Type B pancreatic cell (in vitro differentiated cells): ENCODE measurements at places on chromosomes 1 and 21. TPM values are rescaled to one million over a fixed set of nuclear protein-coding genes. Genes with fewer than 3 reads are reported as not detected.
A peak's percentile ranks its signal among the peaks of the same experiment; 100 is the strongest.

The AGO4 gene
- 15.9 and 21.4 TPM in 2 replicates for total RNA-seq

DNA sequence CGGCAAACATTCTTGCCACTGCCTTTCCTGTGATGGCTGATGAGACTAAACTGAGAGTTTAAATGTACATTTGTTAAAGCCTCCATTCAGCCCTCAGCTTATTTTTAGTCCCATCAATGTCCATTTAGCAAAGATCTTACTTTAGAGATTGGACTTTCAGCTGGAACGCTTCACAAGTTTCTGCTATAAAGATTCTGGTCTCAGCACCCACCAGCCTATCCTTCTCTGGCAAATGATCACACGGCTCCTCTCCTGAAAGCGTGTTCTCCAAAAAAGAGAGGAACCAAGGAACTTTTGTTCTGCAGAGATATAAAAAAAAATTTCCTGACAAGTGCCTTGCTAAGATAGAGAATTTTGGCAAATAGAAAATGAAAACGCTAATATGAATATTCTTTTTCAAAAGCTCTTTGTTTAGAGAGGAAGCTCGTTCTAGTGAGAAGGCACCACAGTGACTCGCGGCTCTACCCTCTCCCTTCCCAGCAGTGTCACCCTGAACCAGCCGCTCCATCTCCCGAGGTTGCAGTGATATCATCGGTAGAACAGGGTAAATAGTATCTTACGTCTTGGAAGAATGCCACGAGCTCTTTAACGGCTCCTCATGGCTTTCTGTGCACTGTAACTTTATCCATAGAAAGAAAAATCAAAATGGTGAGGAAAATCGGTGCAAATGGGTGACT is 200.2 kb downstream of the APP start:
- DNase-seq = no peak

DNA sequence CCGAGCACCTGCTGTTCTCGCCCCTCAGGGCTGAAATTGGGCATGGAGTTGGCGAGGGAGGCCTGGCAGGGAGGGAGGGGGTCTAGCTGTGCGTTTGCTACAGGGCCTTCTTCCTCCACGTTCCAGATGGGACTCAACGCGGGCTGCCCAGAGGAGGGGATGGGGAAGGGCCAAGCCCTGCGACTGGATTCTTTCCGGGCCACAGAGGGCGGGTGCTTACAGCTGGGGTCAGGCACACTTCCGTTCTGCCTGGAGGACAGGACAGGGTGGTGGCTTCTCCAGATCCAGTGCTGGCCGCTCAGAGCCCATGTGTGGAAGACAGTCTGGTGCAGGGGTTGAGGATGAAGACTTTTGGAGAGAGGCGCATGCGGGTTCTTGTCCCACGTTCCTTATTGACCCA is 90.0 kb downstream of the EDEM3 start:
- DNase-seq = no peak

The HES4 gene
- total RNA-seq = 37.6 and 54.1 TPM in 2 replicates

The GSTM1 gene
- 6.6 and 37.3 TPM in 2 replicates for total RNA-seq

The LCE3E gene
- not detected in 2 replicates for total RNA-seq

DNA sequence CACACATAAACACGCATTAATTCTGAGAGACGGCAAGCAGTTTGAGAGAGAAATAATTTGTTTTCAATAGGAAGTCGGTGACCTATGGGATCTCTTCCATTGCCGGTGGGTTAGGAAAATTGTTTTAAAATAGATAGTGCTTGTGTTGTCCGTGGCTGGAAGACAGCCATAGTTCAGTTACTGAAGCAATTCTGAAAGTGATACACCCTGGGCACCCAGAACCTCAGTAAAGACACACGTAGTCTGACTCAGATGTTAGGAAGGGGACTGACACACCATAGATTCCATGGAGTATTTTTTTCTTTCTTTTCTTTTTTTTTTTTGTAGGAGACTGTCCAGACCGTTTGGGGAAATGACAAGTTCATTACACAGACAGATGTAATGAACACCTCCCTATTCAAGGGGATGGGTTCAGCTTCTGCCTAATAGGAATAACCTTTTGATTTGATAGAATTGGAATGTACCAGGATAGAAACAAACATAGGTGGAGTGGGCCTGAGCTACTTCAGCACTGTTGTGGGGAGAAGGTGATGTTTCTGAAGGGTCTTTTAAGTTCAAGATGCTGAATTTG is 1.6 kb downstream of the C1orf21 start:
- DNase-seq = no peak

The CRYAA gene
- total RNA-seq = not detected in 2 replicates

The PALMD gene
- 0.33 and 2.0 TPM in 2 replicates for total RNA-seq

DNA sequence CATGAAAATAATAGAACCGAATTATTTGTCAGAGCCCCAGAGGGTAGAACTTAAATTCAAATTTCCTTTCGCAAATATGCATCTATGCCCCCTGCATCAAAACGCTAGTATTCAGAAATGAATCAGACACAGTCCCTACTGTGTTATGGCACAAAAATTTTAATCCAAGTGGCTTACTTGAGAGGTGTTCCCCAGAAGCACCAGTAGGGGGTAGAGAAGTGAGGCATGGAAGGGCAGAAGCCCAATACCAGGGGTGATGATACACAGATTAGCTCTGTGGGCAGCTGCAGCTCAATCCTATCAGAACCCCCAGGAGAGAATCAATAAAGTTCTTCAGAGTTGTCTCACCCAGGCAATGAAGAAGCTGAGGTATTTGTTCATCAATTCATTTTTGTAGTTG is 342.2 kb downstream of the OMA1 start:
- no peak for DNase-seq

The HES3 gene
- not detected in 2 replicates for total RNA-seq

The FRRS1 gene
- total RNA-seq = 6.4 and 10.8 TPM in 2 replicates

DNA sequence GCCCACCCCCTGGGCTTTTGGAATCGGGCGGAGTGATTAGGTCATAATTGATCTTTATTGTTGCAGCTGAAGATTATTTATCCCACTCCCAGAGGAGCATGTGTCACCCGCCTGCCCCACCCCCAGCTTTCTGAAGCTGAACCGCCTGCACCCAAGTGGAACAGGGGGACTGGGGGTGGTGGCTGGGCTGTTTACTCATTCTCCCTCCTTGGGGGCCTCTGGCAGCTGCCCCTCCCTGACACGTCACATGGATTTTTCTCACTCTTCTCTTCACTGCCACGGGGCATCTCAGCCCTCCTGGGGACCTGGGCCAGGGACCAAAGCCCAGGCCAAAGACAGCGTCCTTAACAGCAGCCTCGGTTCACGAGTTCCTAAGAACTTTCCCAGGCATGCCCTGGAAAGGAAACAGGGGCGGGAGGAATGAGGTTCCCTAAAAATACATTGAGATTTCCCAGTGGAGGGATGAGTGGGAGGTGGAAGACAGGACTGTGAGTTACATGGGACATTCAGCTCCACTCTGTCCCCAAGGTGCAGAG is 31.6 kb upstream of the SOX13 start:
- DNase-seq = no peak

The OPRD1 gene
- 1.1 and 1.5 TPM in 2 replicates for total RNA-seq

- DNase-seq = no peak
Measured at GRCh38 chr1:170765712-170766330, 101.9 kb downstream of the PRRX1 start.

The CLCA1 gene
- 4.9 and 10.1 TPM in 2 replicates for total RNA-seq

- DNase-seq = no peak
Measured at GRCh38 chr1:115329965-115330364, 8.1 kb downstream of the NGF start.

DNA sequence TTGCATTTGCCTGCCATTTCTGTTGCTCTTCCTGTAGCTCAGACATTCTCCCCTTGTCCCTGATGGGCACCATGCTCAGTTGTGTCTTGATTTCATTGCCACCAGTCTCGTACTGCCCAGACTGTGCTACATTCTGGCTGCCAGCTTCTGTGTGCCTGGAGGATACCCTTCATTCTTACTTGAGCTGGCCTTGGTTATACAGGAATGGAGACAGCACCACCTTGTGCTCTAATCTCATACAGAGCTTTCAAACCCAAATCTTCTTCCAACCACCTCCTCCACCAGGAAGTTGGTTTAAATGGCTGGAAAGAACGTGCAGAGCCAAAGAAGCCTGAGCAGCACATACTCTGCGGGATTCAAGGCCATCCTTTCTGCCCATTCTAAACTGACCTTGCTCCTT is 165.3 kb downstream of the SLC35F3 start:
- DNase-seq = no peak

The SAMD11 gene
- total RNA-seq = 13.1 and 50.5 TPM in 2 replicates

The E2F2 gene
- total RNA-seq = 8.4 and 9.4 TPM in 2 replicates

DNA sequence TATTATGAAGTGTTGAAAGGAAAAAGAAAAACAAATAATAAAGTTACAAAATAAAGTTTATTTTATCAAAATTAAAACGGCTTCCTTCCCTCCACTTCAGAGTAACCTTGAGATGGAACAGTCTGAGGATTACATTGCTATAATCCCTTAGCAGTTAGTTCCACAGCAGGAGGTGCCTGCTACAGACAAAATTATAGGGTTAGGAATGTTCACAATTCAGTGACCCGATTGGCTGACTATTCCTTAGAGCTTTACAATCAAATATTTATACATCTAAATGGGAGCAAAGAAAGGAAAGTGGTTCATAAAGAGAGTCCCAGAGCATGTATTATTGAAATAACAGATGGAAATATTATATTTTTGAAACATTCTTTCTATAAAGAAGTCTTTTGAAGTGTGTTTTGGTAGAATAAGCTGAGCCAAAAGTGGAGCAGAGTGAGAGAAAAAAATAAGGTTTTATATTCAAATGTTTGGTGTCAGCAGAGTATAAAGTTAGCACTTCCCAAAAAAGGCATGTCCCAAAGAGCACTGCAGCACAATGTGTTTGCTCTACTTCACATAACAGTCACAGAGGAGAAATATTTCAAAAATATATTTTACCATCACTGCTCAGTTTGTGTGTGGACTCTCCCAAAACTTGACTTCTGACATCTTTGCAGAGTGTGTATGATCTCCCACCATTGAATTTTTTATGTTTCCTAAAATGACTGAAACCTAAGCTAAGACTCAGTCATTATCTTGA is 71.4 kb upstream of the GORAB start:
- no peak for DNase-seq

The TMEM234 gene
- 33.9 and 35.4 TPM in 2 replicates for total RNA-seq

- DNase-seq = no peak
Measured at GRCh38 chr1:47536646-47537118, 98.8 kb downstream of the FOXD2 start.

- no peak for DNase-seq
Measured at GRCh38 chr1:164608651-164609057, 49.7 kb downstream of the PBX1 start.

The ZSCAN20 gene
- total RNA-seq = 6.6 and 8.6 TPM in 2 replicates

The LRRN2 gene
- total RNA-seq = 3.4 and 19.0 TPM in 2 replicates

DNA sequence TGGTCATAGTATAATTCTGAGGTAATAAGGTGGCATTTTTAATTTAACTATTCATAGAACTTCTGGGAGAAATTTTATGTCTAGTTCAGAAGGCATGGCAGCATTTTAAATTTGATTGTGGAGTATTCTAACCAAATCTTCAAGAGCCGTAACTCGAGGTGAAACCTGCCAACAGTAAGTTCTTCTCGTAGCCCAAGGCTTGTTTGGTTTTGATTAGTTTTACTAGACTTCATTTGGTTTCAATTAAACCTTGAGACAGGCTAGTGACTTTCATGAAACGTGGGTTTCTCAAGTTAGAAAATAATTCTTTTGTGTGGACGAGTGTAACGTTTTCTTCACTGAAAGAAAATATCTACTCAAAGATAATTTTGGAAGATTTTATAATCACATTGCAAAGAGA is 395.5 kb downstream of the USP25 start:
- no peak for DNase-seq

The TSPEAR gene
- 0.34 and 0.59 TPM in 2 replicates for total RNA-seq

The APCS gene
- 0.40 TPM in 1 of 2 replicates, not detected in the other for total RNA-seq

The NEK2 gene
- 15.2 and 23.4 TPM in 2 replicates for total RNA-seq

The PTAFR gene
- total RNA-seq = 0.48 and 0.95 TPM in 2 replicates

DNA sequence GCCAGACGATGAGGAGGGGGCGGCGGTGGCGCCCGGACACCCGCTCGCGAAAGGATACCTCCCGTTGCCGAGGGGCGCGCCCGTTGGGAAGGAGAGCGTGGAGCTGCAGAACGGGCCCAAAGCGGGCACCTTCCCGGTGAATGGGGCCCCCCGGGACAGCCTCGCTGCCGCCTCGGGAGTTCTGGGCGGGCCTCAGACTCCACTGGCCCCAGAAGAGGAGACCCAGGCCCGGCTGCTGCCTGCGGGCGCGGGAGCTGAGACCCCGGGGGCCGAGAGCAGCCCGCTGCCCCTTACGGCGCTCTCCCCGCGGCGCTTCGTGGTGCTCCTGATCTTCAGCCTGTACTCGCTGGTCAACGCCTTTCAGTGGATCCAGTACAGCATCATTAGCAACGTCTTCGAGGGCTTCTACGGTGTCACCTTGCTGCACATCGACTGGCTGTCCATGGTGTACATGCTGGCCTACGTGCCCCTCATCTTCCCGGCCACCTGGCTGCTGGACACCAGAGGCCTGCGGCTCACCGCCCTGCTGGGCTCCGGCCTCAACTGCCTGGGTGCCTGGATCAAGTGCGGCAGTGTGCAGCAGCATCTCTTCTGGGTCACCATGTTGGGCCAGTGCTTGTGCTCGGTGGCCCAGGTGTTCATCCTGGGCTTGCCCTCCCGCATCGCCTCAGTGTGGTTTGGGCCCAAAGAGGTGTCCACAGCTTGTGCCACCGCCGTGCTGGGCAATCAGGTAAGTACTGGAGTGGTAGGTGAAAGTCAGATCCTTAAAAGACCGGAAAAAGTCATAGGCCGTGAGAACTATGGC is 588 bp downstream of the FLVCR1 start:
- peak; percentile 71 for DNase-seq

- DNase-seq = no peak
Measured at GRCh38 chr1:6554907-6555778, at the start of gene TAS1R1. Gene TAS1R1 (plus strand): TSS chr1:6555307. CDS start chr1:6555374, 67 bp downstream.

The MCOLN3 gene
- total RNA-seq = 3.4 and 7.2 TPM in 2 replicates

The ADCY10 gene
- total RNA-seq = 0.14 and 0.39 TPM in 2 replicates

DNA sequence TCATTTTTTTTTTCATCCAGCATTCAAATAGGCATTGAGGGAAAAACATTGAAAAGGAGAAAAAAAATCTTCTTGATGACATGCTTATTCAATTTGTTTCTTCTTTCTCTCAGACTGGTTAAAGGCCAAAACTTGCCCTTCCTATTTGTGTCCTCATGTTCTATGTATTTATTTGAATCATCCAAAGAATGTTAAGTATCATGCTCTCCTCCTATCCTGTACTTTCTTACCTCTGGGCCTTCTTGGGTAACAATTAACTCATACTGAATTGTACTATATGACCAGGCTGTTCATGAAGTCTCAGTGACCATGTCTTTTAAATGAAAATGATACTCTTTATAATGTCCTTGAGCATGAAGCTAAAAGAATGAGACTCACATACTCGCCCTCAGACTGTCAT is 36.5 kb upstream of the DENND1B start:
- DNase-seq = no peak

DNA sequence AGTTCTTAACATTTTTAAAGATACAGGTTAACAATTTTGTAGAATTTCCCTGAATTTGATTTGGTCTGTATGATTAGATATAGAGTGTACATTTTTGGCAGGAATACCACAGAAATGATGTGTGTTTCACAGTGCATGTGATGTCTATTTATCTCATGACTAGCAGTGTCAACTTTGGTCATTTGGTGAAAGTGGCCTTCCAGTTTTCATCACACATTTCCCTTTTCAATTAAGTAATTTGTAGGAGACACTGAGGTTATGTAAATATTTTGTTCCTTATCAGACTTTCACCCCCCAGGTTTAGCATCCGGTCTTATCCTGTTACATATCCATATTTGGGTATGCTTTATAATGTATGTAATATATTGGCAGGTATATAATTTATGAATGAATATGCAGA is 41.8 kb downstream of the MAP3K7CL start:
- DNase-seq = no peak

GRCh38 chr1:166978821-166979220 is 3.5 kb upstream of the ILDR2 start:
- no peak for DNase-seq

GRCh38 chr1:204446413-204447111 is 34.9 kb upstream of the PPP1R15B start:
- peak; percentile 81 for DNase-seq

The NFASC gene
- total RNA-seq = 16.4 and 20.0 TPM in 2 replicates
